Upper lobe of left lung (tissue), 6 donors: ENCODE measurements at places on chromosomes 3 and 15.

DNA sequence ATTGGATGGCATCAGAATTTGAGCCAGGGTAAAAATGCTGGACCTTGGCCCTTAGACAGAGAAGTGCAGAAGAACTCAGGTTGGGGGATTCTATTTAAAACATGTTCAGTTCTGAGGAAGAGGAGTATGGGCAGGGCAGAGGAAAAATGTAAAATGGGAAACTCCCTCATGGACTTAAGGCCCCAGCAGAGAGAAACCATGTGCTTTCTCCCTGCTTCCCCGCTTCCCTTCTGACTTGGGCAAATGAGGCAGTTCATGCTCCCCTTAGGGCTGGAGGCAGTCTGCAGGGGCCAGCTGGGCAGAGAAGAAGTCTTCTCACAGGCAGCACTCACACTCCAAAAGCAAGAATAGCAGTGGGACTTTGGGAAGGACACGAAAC lies 9.9 kb upstream of the NUDT16 start:
- DNase-seq, result no peak

- no peak for DNase-seq
These were observed 1.1 kb downstream of the MYEF2 start for GRCh38 chr15:48176957-48177356.

DNA sequence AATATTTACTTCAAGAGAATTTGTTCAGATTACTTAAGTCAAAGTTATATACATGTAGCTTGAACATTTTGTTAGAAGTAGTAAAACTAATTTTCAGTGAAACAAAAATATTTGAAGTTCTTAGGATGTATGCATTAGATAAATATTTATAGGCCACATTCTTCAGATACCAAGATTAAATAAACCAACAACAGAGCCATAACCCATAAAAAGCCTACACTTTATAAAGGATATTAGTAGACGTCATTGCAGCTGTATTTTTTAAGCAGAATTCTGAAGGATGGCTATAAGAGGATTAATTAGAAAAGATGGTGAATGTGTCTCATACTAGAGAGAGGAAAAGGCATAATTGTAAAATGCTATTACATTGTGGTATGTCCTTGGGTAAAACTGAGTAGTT lies 449.7 kb upstream of the ALCAM start:
- no peak for DNase-seq

DNA sequence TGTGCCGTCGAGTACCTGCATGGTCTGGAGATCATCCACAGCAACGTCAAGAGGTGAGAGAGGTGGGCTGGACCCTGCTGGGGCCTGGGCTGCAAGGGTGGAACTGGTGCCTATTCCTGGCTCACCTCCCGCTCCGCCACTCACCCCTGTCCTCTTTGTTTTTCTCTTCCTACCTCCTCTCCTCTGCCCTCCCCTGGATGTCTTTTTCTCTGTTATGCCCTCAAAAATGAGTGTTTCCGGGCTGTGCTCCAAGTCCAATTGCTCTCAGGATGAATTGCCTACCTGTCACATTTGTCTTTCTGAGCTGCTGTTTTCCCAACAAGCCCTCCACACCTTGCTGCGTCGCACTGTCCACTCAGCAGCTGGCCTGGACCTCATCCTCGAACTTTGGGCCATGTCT lies 28.5 kb upstream of the TATDN2 start:
- DNase-seq, result no peak

- no peak for DNase-seq
These were observed 6.4 kb upstream of the ITGB5 start for GRCh38 chr3:124893526-124893925.

- DNase-seq, result peak; percentile 89
These were observed 156.5 kb downstream of the PGPEP1L start for GRCh38 chr15:98850961-98851572.

DNA sequence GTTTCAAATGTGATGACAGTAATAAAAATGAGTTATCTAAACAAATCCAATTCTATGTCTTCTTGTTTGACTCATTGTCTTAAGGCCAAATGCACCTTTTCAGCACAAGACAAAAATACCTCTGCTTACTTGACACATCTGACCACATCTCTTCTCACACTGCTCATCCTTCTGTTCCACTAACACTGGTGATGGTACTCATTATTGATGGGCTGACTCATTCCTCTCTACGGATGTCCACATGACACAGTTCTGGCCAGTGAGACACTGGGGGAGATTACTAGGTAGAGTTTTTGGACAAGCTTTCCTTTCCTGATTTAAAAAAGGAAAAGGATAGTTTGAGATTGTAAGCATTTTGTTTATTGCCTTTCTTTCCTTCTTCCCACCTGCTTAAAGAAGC lies 410.6 kb upstream of the THRB start:
- no peak for DNase-seq

DNA sequence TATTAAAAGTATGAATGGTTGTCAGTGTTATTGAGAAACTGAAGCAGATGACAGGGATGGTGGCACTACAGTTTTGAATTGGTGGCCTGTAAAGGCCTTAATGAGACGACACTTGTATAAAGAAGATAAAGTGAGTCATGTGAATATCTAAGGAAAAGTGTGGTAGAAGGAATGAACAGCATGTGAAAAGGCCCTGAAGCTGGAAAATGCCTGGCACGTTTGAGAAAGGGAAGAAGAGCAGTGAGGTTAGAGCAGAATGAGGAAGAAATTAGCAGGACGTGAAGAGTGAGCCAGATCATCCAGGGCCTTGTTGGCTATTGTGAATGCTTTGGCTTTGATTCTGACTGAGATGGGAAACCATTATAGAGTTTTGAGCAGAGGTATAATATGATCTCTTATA lies 387.6 kb upstream of the DPH6 start:
- no peak for DNase-seq

DNA sequence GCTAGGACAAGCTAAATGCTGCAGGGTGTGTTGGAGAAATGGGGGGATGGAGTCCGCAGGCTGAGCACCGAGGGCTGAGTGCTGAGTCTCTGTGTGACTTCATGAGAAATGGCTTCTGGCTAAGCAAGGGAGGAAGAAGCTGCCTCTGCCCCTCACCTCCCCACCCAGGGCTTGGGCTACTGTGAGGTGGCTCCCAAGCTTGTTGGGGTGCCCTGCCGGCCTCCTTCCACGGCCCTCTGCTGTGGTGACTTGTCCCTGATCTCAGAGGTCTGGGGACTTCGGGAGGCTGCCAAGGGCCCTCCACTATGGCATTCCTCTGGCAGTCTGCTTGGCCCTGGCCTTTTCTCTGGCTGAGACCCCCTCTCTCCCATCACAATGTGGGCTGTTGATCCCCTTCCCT lies 30.1 kb upstream of the RAD18 start:
- DNase-seq, result no peak

- peak; percentile 1 for DNase-seq
These were observed 219.9 kb downstream of the NLGN1 start for GRCh38 chr3:173617490-173617889.

- peak; percentile 77 for DNase-seq
These were observed 6.1 kb downstream of the BCL6 start for GRCh38 chr3:187739094-187739560.

GRCh38 chr3:129226374-129226773 lies 23.0 kb upstream of the COPG1 start:
- DNase-seq, result peak; percentile 86

DNA sequence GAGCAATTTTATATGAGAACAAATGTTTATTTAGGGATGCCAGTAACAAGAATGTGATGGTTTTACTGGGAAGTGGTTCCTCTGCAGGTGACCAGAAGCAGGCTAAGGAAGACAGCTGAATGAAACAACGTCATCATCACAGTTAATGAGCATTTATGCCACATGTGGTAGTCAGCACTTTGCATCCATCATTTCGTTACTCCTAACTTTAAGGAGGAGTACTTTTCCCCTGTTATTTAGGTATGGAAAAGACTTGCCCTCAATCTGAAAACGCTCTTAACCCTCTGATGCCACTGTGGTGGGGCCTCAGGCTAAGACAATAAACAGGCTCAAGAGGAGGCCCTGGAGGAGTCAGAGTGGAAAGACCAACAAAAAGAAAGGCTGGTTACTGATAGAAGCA lies 31.2 kb downstream of the INTS14 start:
- DNase-seq, result no peak

DNA sequence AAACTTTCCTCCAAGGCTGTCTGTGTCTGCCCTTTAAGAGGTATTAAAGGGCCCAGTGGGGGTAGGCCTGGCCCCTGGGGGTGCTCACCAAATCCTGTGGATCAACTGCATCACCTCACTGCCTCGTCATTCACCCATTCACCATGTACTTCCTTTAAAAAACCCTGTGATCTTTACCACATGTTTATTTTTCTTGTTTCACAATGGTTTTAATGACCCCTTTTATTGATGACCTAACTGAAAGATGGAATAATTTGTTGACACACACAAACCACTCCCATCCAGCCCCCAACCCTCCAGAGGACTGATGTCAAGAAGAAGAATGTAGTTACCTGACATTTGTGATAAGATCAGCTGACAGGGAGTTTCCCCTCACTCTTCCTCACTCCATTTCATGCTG lies 40.8 kb downstream of the KCNAB1 start:
- DNase-seq, result no peak

DNA sequence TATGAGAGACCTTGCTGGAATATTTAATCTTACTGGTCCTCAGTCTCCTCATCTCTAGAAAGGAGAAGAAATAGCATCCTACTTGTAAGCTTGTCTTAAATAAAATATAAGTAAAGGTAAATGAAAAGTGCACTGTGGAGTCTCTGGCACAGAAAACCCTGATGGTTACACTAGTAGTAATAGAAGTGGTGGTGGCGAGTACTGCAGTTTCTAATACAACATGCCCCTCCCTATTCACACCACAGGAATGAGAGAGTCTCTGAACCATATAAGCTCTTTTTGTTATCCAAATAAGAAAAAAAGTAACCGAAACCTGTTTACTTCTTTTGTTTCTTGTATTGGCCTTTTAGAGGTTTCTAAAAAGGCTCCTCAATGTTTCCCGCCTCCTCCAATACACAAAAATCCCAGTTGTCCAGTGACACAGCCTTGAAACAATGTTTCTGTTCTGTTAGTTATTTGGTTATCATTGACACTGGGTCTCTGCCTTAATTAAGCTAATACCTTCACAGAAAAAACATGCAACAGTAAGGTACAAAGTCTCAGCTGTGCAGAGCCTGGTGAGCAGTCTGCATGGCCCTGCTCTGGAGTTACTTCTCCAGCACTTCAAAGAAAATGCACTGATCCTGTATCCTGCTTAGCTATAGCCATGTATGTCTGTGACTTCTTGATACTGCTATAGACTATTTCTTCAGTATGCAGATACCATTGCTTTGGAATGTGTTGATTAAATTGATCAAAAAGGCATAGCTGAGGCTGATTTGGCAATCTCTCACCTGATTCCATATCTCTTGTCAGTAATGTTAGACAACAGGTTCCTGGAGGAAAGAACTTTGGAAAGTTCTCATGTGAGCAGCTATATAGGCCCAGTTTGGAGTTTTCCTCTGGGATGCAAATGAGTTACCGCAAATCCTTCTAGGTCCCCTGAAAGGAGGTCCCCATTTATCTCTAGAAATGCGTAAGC lies 315.6 kb upstream of the IL12A start:
- DNase-seq, result no peak

DNA sequence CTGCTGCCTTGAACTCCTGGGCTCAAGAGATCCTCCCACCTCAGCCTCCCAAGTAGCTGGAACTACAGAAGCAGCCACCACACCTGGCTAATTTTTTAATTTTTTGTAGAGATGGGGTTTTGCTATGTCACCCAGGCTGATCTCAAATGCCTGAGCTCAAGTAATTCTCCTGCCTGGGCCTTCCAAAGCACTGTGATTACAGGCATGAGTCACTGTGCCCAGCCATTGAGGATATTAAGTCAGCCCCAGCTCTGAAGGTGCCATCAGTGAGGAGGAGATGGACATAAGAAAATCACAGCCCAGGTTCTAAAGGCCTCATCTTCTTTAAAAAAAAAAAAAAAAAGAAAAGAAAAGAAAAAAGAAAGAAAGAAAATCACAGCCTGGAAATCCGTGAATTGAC lies 26.6 kb upstream of the PSTPIP1 start:
- DNase-seq, result no peak

DNA sequence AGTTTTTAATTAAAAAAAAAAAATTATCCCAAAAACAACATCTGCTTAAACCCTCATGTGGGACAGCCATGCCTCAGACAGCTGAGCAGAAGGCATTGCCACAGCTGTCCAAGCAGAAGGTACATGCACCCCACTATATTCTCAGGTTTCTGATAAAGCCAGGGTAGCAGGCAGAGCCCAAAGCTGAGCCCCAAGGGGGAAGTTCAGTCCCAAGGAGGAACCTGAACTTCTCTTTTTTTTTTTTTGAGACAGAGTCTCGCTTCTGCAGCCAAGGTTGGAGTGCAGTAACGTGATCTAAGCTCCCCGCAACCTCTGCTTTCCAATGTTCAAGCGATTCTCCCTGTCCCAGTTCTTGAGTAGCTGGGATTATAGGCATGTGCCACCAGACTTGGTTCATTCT lies 33.2 kb downstream of the MKRN2 start:
- no peak for DNase-seq

GRCh38 chr15:56839099-56839498 lies 79.3 kb upstream of the TCF12 start:
- DNase-seq, result no peak

GRCh38 chr3:17354341-17354740 lies 388.1 kb downstream of the TBC1D5 start:
- no peak for DNase-seq

DNA sequence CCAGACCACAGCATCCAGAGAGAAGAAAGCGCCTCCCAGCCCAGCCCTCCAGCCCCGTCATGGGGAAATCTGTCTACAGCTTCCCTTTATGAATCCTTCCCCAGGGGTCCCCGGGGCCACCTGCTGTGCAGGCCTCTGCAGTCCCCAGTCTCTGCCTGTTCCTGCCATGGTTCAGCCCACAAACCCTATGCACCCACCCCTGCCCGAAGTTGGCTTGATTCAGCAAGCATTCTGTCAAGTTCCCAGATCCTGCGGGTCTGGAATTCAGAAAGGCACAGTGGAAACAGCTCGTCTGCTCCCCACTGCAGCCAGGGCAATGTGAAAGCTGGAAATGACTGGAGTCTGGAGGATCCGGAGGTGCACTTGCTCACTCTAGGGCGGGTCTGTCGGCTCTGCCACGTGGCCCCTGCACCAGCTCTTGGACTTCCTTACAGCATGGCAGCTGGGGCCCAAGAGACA lies 2.9 kb upstream of the OCA2 start:
- DNase-seq, result no peak

- DNase-seq, result no peak
These were observed 122.5 kb downstream of the LEKR1 start for GRCh38 chr3:156948402-156949210.

GRCh38 chr3:25257026-25257425 lies 171.0 kb upstream of the RARB start:
- DNase-seq, result no peak
